ENCODE measurements at places on chromosomes 12 and 14.
A peak's percentile ranks its signal among the peaks of the same experiment; 100 is the strongest.

GRCh38 chr14:79570648-79571047, 640.7 kb downstream of the DIO2 start:
- DNase-seq = no peak

DNA sequence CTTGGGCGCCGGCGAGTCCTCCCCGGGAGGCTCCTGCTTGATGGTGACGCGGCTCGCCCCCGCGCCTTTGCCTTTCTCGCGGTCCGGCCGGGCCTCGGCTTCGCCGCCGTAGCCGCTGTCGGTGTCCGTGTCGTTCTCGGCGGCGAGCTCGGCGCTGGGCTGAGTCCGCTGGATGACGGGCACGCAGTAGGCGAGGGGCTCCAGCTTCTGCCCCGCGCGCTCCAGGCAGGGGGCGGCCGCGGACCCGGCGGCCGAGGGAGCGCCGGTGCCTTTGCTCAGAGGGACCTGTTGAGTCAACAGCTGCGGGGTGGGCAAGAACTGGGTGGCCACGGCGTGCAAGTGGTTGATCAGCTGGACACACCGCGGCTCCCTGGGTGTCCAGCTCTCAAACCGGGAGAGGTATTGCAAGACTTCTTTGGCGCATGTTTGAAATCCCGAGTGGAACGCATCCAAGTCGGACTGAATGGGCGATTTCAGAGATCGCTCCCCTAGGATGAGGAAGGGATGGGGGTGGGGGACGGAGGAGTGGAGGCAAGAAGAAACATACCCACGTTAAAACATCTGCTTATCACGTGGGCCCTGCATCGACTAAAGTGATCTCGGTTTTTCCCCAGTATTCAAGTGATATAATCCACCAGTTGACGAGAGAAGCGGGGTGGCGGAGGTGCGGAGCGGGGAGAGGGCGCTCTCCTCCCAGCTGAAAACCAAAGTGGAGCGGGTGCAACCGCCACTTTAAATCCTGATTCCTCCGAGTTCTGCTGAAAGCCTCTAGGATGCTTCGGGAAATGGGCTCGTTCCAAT, 2.0 kb downstream of the BHLHE41 start:
- peak; percentile 60 for DNase-seq

DNA sequence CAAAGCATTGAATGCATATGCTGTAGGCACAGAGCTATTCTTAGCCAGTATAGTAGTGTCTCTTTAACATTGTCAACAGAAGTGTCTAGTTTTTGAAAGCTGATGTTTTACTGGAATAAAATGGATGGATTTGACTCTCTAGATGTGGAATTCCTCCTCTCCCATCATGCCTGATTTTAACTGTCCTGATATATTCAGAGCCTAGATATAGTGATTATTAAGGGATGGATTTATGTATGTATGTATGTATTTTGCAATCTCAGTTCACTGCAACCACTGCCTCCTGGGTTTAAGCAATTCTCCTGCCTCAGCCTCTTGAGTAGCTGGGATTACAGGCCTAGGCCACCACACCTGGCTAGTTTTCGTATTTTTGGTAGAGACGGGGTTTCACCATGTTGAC, 144.8 kb upstream of the NAV3 start:
- no peak for DNase-seq

DNA sequence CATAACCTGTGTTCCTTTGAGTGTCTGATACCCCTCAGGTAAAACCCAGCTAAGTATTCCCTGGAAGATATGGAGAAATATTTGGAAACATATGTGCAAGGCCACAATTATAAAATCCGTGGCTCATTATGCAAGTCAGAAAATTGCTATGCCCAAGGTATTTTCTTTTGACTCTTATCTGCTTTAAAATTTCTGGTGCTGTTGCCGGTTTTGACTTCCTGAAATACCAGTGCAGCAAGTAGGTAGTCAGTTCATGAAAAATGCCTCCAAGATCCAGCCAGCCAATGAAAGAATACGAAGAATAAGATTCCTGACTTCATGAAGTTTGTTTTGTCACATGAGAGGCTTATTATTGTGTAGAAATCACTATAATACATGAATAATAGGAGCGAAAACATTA, 20.2 kb upstream of the FUT8 start:
- no peak for DNase-seq

DNA sequence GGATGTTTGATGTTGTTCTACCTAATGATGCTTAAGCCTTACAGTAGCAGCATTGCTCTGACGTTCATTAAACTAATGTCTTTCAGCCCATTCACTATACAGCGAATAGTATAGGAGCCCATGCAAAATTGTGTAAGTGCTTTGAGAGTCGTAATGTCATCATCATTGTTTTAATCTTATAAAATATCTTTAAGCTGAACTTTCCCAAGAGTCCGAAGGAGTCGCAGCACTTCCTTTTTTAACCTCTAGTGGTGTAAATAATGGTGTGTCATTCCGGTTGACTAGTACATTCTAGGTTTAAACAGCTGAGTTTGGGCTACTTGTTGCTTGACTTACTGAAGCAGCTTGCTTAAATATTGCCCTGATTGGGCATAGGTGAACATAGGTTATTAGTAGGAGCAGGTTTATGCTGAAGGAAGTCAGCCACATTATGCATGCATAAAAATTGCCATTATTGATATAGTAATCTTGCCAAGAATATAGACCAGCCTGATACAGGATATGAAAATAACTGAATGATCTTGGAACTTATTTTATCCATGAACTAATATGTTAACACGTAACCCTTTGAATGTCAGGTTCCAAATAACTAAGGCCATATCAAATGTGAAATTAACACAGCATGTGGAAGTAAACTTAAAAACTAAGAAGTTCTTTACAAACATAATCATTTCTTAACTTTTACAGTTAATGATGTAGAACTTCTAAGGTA, 2.6 kb downstream of the WNK1 start:
- DNase-seq = no peak

- no peak for DNase-seq
These were observed 379.0 kb downstream of the CCER1 start for GRCh38 chr12:90575995-90576394.

DNA sequence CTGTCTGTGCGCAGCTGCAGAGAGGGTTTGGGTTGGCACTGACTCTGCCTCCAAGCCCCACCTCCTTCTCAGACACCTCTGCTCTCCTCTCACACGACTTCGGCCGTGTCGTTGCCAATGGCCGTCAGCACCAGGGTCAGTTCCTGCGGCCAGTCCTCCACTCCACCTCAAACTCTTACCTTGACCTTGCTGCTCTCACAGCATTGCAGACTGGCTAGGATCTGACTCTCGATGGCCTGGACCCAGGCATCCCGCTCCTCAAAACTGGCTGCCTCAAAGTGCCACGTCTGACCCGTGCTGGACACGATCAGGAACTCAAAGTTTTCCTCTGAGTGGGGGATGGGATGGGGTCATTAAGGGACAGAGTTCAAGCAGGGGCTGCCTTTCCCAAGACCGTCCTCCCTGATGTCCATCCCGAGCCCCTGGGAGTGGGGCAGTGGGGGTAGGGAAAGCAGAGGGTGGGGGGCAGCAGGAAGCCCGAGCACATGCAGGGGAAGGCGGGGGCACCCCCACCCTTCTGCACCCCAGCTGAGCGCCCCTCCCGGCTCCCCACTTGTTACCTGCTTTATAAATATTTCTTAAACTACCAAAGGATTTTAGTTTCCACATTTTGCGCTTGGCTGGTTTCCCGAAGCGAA, 10.7 kb downstream of the AGAP2 start:
- peak; percentile 75 for DNase-seq

GRCh38 chr12:2794191-2794735, 507 bp upstream of the FKBP4 start:
- DNase-seq = no peak

- DNase-seq = no peak
These were observed 23.0 kb downstream of the DIO3 start for GRCh38 chr14:101584055-101584859.

DNA sequence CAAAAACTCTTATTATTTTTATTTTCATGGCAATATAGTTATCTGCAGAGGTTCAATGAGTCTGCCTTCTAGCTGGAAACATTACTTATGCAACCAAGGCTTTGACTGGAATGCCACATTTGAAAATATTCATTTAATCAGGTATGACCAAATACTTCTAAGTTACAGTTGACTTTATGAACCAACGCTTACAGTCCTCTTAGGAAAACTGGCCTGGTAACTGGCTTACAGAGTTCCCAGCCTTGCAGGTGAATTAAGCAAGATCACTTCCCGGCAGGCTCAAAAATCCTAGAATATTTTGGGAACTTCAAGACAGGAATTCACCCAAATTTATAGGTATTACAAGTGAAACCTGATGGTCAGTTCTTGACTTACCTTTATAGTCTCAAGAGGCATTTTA, 12.3 kb downstream of the LRP6 start:
- no peak for DNase-seq

DNA sequence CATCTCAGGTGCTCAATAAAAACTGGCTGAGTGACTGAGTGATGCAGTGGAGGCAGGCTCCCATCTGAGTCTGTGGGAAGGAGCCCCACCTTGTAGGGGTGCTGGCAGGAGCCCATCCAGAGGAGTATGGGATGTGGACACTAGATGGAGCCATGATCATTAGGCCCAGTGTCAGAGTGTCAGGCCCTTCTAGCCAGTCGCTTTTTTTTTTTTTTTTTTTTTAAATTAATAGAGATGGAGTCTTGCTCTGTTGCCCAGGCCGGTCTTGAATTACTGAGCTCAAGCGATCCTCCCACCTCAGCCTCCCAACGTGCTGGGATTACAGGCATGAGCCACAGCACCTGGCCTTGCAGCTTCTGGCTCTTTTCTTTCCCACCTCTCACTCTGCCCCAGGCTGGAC, 11.5 kb downstream of the RITA1 start:
- DNase-seq = peak; percentile 72

- no peak for DNase-seq
These were observed 61.0 kb upstream of the FKBP4 start for GRCh38 chr12:2733493-2734355.

- DNase-seq = no peak
These were observed 86.4 kb upstream of the PIWIL1 start for GRCh38 chr12:130251236-130251780.

- DNase-seq = no peak
These were observed 2.0 kb downstream of the PAX9 start for GRCh38 chr14:36663404-36664321.

- DNase-seq = no peak
These were observed 1179.7 kb downstream of the VRK1 start for GRCh38 chr14:97976861-97977260.

- no peak for DNase-seq
These were observed 9.8 kb downstream of the MSI1 start for GRCh38 chr12:120359128-120359527.

DNA sequence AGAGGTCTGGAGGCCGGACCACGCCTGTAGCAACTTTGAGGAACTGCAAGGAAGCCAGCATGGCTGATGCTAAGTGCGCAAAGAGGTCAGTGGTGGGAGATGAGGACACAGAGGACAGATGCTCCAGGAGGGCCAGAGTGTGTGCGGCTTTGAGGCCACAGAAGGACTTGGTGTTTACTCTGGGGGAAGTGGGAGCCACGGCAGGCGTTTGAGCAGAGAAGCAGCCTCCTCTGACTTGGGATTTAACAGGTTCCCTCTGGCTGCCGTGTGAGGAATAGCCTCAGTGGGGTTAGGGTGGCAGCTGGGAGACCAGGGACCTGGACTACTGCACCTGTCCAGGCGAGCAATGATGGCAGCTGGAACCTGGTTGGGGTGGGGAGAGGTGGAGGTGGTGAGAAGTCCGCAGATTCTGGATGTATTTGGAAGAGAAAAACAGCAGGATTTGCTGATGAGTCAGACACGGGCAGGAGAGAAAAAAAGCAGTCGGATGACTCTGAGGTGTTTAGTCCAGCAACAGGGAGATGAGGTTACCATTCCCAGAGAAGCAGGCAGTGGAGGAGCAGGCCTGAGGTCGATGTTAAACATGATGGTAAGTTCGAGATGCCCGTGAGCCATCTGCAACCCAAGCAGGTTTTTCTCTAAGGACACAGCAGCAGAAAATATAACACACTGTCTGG, 143.5 kb downstream of the SCARB1 start:
- no peak for DNase-seq

DNA sequence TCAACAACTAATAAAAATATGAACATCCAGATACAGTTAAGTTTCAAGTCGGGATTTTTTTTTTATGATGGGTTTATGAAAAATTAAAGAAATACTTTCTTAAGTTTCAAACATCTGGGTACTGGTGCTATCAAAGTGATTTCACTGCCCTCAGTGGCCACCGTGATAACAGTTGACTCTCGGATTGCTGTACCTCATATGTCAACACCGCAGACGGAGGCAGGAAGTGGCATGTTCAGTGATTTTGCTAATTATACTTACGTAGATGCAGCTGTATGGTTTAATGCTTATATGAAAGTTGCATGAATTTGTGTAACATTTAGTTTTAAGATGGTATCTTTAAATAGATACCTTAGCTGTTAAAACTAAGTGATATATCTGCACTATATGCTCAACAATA, 20.8 kb upstream of the FBLN5 start:
- DNase-seq = no peak

DNA sequence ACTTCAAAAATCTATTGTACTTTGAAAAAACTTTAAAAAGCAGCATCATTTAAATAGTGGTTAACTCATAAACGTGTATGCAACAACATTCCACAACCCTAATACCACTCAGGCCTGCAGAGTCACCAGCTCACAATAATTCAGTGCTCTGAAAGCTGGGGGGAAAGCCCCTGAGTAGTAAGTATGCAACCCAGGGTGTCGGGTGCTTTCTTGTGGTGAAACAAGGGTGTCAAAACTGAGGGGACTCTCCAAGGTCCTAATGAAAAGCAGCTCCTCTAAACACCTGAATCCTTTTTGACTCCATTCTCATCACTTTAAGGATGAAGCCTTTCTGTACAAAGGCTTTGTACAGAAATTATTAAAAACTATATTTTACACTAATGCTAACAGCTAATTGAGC, 33.7 kb downstream of the FGFR1OP2 start:
- DNase-seq = no peak

GRCh38 chr12:131862600-131862993, 31.8 kb upstream of the ULK1 start:
- DNase-seq = no peak

DNA sequence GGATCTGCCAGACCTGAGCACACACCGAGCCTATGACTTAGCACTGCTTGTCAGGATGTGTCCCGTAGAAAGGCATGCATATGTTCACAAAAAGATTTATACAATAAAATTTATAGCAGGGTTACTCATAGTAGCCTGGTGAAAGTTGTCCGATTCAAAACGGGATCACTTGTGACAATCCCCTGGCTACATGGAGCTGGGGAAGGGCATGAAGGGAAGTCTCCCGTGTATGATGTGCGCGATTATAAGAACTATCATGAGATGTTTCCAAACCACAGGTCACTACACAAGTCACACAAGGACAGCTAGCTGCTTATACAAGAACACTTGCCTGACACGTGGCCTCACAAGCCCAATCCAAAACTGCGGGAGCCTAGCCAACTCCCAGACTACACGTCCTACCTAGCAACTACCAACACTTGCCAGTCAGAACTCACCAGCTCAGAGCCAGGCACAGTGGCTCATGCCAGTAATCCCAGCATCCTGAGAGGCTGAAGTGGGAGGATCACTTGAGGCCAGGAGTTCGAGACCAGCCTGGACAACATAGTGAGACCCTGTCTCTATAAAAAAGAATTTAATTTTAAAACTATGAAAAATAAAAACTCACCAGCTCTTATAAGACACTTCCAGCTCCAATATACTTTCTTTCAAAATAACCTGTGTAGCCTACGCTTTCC, 7.5 kb upstream of the CDCA4 start:
- DNase-seq = no peak
